ENCODE measurements at places on chromosomes 11 and 22.

GRCh38 chr11:111571829-111572501, 30.3 kb upstream of the SIK2 start:
- no peak for DNase-seq

- no peak for DNase-seq
Measured at GRCh38 chr22:50545522-50546325, at the start of gene KLHDC7B. Gene KLHDC7B (plus strand): TSS chr22:50545899. CDS start chr22:50546244, 345 bp downstream.

- no peak for DNase-seq
Measured at GRCh38 chr22:35622191-35622913, 5.2 kb upstream of the MB start.

DNA sequence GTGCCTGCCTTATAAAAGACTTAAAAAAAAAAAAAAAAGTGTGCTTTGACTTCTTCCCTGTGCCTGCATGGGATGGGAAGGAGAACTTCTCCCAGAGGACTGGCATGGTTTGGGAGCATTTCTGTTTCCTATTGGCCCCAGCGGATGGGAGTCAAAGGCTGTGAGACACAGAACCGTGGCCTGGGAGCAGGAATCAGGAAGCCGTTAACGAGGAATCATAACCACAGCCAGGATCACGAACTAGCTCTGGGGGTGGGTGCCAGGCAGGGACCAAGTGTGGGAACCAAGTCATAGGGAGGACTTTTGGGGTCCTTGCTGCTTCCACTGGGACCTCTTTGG, 526 bp downstream of the C1QTNF6 start:
- no peak for DNase-seq

DNA sequence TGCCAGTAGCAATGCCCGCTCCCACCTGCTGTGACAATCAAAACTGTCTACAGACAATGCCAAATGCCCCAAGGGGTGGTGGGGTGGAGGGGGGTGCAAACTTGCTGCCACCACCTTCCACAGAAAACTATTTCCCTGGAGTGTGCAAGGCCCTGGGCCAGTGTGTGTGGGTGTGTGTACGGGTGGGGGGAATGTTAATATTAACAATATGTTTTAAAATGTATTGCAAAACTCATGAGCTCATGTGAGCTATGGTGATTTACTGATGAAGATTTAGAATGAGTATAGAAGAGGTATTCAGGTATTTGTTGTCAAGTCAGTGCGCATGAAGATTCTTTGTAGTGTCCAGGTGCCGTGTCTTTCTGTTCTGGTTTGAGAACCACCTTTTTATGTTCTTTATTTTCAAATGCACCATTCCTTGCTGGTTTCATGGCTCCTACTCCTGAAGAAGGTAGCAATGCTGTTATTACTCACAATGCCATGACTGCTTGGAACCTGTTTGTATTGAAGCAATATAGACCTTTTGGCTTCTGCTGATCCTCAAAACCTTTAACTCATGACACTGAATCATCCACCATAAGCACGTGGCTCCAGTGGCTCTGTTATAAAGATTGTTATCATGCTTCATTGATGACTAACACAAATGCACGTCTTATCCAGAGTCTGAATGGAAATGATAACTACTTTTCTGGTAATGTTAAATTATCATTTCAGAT, 29.9 kb upstream of the AQP11 start:
- no peak for DNase-seq

- DNase-seq, result no peak
Measured at GRCh38 chr11:19766206-19766605, 53.6 kb downstream of the NAV2 start.

- no peak for DNase-seq
Measured at GRCh38 chr11:105432241-105432995, 177.5 kb upstream of the GRIA4 start.

Data from GM19239 (cell line).